ENCODE measurements at places on chromosomes 5 and 9.
A peak's percentile ranks its signal among the peaks of the same experiment; 100 is the strongest.

DNA sequence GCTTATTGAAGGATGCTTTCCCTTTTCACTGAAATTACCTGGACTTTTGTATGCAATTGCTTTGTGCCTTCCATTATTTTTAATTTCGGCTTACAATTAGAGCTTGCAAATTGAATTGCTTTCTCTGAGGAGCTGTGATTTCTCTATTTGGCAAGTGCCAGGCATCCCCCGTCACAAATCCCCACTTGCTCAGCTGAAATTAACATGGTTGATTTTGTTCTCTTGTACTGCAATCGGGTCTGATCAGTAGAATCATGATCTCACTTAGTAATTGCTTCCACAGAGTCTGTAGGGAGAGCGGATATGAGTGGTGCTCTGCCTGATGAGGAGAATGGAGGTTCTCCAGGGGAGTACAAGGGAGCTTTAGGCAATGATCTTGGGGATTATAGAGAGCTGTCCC lies 495.5 kb upstream of the SGCD start:
- H3K27me3 ChIP-seq, result no peaks in the 10 kb centered on the region
- H3K27ac ChIP-seq, result no peak overlapping the region
- DNase-seq, result no peak
- H3K4me3 ChIP-seq, result no peak overlapping the region
- no peaks in the 10 kb centered on the region for H3K4me1 ChIP-seq
- H3K36me3 ChIP-seq, result no peaks in the 10 kb centered on the region

GRCh38 chr9:128917151-128917849 lies 3.5 kb upstream of the PHYHD1 start:
- no peak overlapping the region for H3K27ac ChIP-seq
- H3K27me3 ChIP-seq, result no peaks in the 10 kb centered on the region
- H3K4me3 ChIP-seq, result no peak overlapping the region
- no peak for DNase-seq
- peaks cover 7% of the 10 kb centered on the region for H3K36me3 ChIP-seq
- H3K4me1 ChIP-seq, result peaks cover 25% of the 10 kb centered on the region

DNA sequence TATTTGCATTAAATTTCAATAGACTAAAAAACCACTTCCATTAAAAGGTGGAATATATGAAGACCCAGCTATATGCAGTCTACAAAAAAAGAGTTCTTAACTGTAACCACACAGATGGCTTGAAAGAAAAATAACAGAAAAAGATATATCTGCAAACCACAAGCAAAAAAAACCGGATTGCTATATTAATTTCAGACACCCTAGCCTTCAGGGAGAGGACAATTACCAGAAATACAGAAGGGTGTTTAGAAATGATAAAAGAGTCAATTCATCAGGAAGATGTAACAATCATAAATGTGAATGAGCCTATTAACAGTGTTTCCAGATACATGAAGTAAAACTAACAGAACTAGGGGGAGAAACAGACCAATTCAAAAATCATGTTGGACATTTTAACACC lies 56.9 kb upstream of the SMIM23 start:
- no peak overlapping the region for H3K4me3 ChIP-seq
- H3K27ac ChIP-seq, result no peak overlapping the region
- H3K4me1 ChIP-seq, result no peaks in the 10 kb centered on the region

GRCh38 chr5:113190347-113190746 lies 213.7 kb downstream of the DCP2 start:
- H3K4me1 ChIP-seq, result no peaks in the 10 kb centered on the region
- no peaks in the 10 kb centered on the region for H3K36me3 ChIP-seq
- DNase-seq, result no peak

DNA sequence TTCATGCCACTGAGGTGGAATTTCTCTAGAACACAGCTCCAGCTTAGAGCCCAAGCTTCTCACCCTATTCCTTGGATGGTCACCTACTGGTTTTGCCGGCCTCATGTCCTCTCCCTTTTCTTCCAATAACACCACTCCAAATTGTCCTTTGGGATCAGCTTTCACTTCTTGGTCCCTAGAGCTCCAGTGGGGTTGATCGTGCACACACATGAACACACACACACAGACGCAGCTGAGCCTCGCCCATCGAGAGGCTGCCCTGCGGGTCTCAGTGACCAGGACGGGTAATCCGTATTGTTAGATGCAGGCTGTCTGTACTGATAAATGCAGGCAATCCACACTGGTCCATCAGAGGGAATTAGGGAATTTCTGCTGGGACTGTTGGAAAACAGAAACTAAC lies 6.9 kb downstream of the COL23A1 start:
- DNase-seq, result no peak
- peaks cover 44% of the 10 kb centered on the region for H3K27me3 ChIP-seq
- H3K4me1 ChIP-seq, result no peaks in the 10 kb centered on the region
- H3K27ac ChIP-seq, result no peak overlapping the region

- H3K36me3 ChIP-seq, result no peaks in the 10 kb centered on the region
- DNase-seq, result no peak
- peaks cover 16% of the 10 kb centered on the region for H3K27me3 ChIP-seq
- no peak overlapping the region for H3K4me3 ChIP-seq
Measured at GRCh38 chr9:136605988-136606660, 56.6 kb upstream of the EGFL7 start.

- no peak overlapping the region for H3K4me3 ChIP-seq
- DNase-seq, result no peak
- H3K4me1 ChIP-seq, result no peaks in the 10 kb centered on the region
- H3K36me3 ChIP-seq, result no peaks in the 10 kb centered on the region
- H3K27ac ChIP-seq, result no peak overlapping the region
Measured at GRCh38 chr5:172299916-172300439, 16.4 kb upstream of the UBTD2 start.

DNA sequence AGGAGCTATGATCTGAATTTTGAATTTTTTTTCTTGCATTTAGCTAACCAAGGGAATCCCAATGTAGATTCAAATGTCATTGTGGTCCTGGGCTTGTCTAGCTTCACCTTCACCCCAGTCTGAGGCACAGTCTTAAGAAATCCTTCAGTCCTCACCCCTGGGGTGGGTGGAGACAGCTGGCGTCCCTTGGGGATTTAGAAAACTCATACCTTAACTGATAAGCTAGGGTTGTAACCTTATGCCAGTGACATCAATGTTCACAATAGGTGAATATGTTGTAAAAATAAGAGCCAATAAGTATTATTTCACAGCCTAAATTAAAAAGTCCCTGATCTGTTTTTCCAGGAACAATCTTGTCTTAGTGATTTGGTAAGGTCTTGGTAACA lies 4.6 kb downstream of the ISOC1 start:
- H3K27me3 ChIP-seq, result no peaks in the 10 kb centered on the region
- peaks cover 36% of the 10 kb centered on the region for H3K4me1 ChIP-seq

DNA sequence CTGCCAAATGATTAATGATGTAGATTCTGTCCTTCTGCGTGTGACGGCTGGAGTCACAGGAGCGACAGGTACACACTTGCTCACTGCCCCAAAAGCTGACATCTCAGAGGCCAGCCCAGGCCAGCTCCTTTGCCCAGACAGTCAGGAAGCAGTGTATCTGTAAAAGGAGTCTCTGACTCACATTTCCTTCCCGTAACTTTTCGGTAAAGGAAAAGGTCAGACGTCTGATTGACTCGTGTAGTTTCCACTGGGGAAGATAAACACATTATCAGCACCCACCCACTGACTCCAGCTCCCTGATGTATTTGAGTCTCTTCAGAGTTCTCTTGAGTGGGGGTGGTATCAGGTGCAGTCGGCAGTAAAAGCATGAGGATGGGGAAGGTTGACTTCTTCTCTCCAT lies 64.4 kb upstream of the WWC1 start:
- H3K4me3 ChIP-seq, result peak overlapping the region; percentile 56
- peaks cover 21% of the 10 kb centered on the region for H3K4me1 ChIP-seq
- DNase-seq, result peak; percentile 14
- H3K27ac ChIP-seq, result peak overlapping the region; percentile 90
